Activated CD8-positive, alpha-beta T cell treated with anti-CD3 and anti-CD28 coated beads, Interleukin-2, amount 10 ng/mL, durations not matched to agents 7 days and 5 days (primary cell): ENCODE measurements at places on chromosomes 12 and 14.

GRCh38 chr14:54138354-54139038 lies 181.9 kb upstream of the BMP4 start:
- no peak for DNase-seq

DNA sequence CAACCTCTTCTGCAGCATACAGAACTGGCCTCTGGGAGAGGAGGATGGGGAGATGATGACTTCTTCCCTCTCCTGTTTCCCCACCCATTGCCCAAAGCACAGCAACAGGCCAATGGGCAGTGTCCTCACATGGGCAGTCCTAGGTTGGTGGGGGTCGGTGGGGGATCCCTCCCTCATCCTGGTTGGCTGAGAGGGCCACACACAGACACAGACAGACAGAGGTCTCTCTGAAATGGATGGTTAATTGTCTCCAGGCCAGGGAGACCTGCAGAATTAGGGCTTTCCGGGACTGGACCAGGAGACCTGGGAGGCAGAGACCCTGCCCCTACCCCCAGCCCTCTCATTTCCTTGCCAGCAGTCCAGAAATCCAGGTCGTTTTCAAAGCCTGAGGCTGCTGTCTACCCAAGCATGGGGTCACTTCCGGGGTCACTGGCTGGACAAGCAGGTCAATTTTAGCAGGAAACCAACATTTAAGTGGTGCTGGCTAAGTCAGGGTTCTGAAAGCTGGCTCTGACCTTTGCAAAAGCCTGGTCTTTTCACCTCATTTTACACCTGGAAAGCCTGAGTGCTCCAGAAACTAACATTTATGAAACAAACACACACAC lies 48.6 kb upstream of the TBX3 start:
- DNase-seq: no peak

DNA sequence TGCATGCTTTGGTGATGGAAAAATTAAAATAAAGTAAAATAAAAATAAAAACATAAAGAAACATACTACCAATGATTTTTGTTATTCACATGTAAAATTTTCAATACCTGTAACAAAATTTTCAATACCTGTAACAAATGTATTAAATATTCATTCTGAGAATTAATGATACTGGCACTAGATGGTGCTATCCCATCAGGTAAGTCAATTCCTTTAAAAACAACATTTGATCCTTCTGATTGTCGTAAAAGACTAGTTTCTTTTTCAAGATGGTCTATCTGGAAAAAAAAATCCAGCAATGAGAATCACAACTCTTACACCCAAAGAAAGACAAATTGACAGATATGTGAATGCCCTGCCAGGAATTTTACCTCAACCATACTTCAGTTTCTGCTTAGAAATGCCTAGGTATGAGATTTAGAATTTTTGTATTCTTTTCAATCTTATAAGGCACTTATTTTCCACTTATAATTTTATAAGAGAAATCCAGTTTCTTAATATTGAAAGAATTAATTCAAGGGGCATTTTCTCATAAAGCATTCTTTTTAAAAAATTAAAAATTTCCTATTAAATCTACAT lies 30.7 kb downstream of the CEP290 start:
- DNase-seq: no peak

DNA sequence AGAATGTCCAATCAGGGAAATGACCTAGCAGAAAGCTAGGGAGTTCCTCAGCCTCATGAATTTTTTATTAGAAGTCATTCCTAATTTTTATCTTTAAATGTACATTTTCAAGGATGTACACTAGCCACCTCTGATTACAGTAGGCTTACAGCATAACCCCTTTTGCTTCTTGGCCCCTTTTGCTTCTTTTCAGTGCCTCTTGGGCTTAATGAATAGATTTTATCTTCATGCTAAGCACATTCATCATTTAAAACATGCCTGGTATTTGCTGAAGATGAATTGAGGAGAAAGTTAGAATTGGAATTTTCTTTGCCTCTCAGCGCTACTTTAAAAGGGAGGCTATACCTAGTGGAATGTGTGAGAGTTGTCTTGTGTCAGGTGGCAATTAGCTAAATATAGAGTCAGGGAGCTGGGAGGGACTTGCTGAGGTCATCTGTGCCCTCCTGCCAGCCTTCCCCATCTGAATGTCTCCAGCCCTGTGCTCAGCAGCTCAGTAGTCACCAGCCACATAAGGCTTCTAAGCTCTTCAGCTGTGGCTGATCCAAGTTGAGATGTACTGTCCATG lies 132.1 kb downstream of the SAMD4A start:
- DNase-seq: no peak

- no peak for DNase-seq
Measured at GRCh38 chr12:40168001-40168400, 56.8 kb upstream of the LRRK2 start.

DNA sequence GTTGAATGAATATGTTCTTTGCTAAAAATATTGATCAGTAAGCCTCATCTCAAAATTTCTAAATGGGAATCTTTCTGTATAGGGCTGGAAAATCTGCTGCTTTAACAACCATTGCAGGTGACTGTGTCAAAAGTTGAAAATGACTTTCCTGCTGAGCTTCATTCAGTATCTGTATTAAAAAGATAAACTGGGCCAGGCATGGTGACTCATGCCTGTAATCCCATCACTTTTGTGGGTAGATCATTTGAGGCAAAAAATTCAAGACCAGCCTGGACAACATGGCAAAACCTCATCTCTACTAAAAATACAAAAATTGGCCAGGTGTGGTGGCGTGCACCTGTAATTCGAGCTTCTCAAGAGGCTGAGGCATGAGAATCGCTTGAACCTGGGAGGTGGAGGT lies 213.7 kb upstream of the SYT10 start:
- no peak for DNase-seq

DNA sequence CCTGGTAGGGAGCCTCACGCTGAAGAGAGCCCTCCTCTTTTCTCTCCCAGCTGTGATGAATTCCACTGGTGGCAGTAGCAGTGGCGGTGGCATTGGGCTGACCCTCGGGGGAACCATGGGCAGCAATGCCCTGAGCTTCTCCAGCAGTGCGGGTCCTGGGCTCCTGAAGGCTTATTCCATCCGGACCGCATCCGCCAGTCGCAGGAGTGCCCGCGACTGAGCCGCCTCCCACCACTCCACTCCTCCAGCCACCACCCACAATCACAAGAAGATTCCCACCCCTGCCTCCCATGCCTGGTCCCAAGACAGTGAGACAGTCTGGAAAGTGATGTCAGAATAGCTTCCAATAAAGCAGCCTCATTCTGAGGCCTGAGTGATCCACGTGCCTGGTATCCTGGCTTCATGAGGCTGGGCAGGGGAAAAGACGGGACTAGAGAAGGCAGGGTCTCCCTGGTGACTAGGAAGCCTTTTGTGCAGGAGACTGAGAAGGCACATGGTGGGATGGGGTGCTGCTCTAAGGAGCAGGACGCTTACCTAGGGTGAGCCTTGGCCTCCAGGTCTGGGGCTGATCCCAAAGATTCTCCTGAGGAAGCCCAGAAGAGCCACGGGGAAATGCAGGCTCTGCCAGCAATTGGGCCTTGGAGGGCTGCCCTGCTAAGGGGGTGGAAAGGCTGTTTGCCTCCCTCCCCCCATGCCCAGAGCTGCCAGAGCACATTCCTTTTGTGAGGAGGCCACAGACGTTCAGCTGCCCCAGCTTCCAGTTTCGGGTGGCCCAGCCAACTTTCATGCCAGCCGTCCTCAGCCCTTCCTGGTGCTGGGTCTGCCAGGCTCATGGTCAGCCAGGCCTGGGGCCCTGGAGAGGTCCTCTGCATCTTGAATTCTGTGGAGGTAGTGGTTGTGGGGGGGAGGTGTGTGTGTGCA lies 15.8 kb downstream of the KRT7 start:
- DNase-seq: no peak

DNA sequence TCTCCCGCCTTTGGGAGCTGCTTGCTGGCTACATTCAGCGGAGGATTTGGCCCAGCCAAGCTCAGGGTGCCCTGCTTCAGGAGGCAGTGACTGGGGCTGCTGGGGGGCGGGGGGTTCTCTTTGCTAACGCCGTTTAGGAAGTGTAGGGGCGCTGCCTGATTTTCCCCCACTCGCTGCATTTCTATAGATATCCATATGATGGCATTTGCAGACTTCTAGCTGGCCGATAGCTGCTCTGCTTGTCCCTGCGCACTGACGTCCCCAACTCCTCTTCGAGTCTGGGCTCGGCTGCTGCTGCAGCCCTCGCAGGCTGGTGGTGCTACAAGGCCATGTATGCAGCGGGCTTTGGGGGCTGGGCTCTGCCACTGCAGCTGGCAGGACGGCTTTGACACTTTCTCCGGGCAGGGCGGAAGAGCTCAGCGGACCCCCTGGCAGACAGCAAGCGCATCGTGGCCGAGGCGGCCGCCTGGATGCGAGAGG lies 3.1 kb downstream of the LRFN5 start:
- DNase-seq: no peak

DNA sequence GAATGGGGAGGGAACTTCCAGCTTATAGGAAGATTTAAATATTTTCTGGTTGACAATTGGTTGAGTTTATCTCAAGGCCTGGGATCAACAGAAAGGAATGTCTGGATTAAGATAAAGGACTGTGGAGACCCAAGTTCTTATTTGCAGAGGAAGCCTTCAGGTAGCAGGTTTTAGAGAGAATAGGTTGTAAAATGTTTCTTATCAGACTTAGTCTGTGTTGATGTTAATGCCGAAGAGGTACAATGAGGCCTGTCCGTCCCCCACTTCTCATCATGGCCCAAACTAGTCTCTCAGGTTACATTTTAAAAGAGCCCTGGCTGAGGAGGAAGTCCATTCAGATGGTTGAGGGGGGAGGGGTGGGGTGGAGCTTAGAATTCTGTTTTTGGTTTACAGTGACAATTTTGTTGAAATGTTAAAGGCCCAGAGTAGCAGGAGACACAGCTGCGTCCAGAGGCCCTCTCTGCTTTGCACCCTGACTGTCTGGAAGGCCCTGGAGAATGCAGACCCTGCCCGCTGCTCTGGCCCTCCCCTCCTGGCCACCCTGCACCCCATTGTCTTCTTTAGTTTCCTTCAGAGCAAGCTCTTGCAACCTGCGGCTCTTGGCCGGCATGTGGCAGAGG lies 672.5 kb upstream of the TMEM132C start:
- DNase-seq: no peak

DNA sequence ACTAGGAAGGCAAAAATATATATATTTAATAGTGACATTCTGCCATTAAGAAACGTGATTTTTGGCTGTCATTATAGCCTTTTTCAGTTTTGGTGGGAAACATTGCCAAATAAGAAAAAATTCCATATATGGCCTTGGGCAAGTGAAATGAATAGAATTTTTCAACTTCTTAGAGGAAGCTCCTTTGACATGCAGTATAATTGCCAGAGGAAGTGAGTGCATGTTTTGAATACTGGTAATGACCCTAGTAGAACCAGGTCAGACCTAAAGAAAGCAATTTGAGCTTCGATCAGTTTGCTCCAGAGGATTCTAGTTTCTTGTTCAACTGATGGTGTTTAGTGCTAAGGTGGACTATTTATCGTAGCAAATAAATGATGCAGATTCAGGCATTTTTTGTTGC lies 26.2 kb upstream of the TRIM9 start:
- DNase-seq: no peak

DNA sequence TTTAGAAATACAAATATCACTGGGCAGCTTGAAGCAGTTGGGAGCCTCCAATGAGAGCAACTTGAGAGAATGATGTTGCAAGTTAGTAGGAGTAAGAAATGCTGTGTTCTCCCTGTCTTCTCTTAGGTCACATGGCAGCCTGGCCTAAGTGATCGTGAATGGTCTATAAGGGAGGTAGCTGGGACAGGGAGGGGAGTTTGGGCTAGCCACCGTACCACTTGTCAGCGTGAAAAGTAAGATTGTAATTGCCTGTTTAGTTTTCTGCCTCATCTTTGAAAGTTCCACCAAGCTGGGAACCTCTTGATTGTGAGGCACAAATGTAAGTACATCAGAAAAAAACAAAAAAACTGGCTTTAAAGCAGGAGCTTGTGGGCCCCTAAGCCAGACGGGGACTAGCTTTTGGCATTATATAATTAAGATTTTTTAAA lies 36.4 kb downstream of the MDM2 start:
- no peak for DNase-seq

GRCh38 chr12:108358580-108358965 lies 19.5 kb upstream of the CMKLR1 start:
- no peak for DNase-seq

DNA sequence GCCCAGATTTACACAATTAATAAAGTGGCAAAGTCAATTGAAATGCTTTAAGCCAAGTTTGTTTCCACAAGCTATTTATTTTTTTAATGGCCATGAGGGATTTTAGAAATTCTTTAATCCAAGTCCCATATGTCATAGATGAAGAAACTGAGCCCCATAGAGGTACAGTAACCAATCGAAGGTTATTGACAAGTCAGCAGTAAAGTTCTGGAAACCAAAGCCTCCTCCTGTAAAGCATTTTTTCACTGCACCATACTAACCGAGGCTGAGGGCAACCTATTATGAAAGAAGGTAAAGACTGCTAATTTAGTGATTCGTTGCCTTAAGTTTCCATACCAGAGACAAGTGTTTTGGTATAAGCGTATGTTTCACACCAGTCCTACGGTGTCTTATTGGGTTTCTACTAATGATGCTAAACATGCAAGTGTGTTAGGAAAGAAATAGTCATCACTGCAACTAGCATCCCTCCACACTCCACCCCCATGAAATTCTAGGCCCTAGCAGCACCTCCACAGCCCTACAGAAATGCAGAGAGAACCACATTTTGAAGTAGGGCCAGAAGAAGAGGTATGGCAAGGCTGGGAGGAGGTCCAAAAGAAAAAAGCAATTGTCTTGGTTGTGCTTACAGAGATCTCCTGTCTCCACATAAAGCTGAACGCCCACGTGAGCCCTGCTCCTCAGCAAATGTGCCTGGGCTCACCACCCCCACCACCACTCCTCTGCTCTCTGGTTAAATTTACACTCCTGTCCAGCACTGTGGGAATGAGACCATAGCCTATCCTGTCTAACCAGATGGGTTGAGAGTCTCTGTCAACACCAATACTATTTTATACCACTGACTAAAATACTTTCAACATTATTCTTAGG lies 271.1 kb upstream of the G2E3 start:
- no peak for DNase-seq

DNA sequence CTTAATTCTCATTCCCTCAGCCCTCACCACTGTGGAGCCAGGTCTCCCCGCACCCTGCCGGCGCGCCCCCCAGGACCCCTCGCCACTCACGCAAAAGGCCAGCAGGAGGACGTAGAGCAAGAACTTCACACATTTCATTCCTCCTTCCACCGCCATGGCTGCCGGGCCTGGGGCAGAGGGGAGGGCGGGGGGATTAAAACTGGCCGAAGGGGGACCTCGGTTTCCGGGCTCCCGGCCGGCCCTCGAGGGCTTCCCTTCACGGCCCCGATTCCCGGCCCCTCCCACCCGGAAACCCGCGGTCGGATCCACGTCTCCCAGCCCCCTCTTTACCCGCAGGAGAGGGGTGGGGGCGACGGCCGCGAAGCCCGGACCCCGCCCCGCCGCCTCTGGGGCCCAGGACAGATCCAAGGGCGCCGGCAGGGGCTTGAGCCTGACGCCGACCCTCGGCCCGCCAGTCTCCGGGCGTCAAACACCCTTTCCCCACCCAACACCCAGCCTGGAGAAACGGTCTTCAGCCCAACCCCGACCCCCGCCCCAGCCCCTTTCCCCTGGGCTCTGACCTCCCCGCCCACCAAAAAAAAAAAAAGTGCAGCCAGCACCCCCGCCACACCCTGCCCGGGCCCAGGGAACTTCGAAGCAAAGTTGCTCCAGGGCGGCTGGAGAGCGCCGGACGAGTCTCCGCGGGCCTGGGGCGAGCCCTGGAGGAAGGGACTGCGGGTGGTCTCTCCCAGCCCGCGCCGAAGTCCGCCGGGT lies 447 bp downstream of the CD63 start:
- DNase-seq: peak; percentile 40
